ENCODE measurements at places on chromosomes 1 and 21.
A peak's percentile ranks its signal among the peaks of the same experiment; 100 is the strongest.

DNA sequence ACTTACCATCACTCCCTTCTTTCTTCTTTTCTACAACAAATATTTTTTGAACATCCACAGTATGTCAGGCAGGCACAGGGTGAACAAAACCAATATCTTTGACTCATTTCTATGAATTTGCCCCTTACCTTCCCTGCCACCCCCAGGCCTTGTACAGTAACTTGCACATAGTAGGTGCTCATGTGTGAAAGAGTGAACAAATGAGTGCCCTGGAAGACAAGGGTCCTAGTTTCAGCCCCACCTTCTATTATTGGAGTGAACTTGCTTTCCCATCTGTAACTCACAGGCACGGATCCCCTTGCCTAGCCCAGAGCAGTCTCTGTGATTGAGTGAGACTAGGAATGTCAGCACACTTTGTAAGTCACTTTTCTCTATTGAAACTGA lies 12.8 kb downstream of the ZDHHC18 start:
- no peak for DNase-seq

- DNase-seq = no peak
These were observed 48.9 kb downstream of the SKI start for GRCh38 chr1:2276803-2277580.

GRCh38 chr1:157311730-157312081 lies 173.5 kb upstream of the ETV3 start:
- no peak for DNase-seq

GRCh38 chr1:121587777-121588176 lies 403.0 kb downstream of the SRGAP2C start:
- no peak for DNase-seq

- DNase-seq = no peak
These were observed 448.3 kb downstream of the MATN1 start for GRCh38 chr1:30274976-30275621.

GRCh38 chr1:56025942-56026341 lies 553.4 kb downstream of the PLPP3 start:
- DNase-seq = no peak

GRCh38 chr1:66243548-66244130 lies 290.3 kb upstream of the SGIP1 start:
- DNase-seq = peak; percentile 24

DNA sequence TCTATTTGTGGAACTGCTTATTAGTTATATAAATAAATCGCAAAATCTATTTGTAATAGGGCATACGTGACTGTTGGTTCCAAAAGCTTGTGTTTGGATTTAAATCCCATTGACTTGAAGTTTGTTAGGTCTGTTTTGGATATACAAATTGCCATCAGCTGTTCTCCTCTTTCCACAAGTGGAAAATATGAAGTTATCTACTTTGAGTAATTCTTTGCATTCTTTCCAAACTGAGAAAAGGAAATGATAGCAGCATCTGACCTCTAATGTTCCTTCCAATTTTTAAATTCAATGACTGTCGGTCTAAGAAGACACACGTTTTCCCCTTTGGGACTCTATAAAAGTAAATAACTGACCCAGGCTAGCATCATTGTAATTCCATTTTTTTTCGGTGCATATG lies 165.7 kb upstream of the SGIP1 start:
- DNase-seq = no peak

GRCh38 chr21:33824156-33824941 lies 91.3 kb downstream of the ATP5PO start:
- no peak for DNase-seq

GRCh38 chr1:107415241-107415640 lies 274.4 kb downstream of the NTNG1 start:
- DNase-seq = no peak

GRCh38 chr1:109984190-109984455 lies 442 bp upstream of the AHCYL1 start:
- no peak for DNase-seq

DNA sequence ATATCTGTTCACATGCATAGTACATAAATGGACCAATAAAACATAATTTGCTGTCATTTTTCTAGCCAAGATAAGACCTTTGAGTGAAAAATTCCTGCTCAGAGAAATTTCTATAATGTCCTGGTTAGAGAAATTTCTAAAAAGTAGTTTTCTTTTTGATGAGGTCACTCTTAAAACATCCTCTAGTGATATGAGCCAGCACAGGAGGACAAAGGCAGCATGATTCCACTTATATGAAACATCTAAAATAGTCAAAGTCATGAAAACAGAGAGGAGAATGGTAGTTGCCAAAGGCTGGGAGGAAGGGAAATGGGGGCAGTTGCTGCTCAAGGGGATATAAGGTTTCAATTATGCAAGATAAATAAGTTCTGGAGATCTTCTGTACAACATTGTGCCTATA lies 239.4 kb downstream of the BACH1 start:
- no peak for DNase-seq

- no peak for DNase-seq
These were observed 56.7 kb downstream of the LRIG2 start for GRCh38 chr1:113129529-113130185.

DNA sequence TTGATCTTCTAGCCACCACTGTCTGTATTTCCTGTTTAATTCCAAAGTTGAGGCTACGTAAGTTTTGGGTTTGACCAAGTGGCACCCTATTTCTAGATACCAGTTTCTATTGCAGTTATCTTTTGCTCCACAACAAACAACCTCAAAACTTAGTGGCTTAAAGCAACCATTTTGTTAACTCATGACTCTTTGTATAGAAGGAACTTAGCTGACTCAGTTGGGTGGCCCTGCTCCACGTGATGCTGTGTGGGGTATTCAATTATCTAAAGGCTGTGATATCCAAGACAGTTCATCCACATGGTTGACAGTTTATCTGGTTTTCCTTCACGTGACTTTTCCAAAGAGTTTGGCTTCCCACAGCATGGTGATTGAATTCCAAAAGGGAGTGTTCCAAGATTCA lies 34.8 kb downstream of the PDC start:
- no peak for DNase-seq

- DNase-seq = no peak
These were observed 120.8 kb upstream of the DSCAM start for GRCh38 chr21:40967771-40968170.

DNA sequence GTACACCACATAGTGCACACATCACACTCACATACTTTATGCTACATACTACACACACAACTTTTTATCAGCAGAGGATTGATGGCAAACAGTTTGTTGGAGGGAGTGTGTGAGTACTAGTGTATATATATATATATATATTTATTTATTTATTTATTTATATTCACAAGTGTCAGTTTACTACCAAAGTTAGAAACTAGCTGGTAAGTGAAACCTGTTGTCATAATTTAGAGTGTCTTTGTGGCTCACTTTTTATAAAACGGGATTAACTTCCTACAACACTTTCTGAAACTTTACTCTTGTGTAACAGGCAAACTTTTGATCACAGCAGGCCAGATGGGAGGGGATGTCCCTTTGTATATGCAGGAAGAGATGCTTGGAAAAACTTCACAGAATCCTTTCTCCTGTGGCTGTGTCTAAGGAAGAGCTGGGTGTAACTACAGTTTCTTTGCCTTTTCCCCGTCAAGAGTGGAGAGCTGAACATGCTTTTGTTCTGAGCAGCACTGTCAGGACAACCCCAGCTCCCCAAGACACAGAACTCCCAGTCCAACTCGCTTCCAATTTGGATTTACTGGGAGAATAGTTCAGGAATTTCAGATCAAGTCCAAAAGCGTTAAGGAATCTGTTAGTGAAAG lies 1.9 kb upstream of the SAMD13 start:
- DNase-seq = no peak

- DNase-seq = no peak
These were observed 152.2 kb downstream of the SIPA1L2 start for GRCh38 chr1:232477728-232478127.

DNA sequence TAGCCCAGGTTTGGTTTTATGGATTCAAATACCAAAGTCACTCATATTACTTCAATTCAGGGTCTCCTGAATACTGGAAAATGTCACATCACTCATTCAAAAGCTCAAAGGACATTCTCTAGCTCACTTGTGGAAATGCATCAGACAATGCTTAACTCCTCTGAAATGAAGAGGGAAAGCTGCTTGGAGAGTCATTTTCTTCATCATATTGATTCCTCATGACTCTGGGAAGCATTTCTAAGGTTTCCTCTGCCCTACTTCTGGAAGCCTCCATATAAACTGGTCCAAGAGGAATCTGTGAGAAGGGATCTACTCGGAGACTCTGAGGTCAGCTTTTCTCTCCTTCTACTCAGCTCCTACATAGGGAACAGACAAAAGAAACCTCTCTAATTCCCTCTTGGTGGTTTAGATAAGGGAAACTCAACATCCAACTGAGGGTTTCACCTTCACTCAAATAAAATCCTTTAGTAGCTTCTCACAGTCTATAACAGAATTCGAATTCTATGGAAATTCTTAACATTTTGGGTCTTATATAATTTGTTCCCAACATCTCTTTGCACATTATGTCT lies 36.4 kb upstream of the RBBP5 start:
- no peak for DNase-seq

- no peak for DNase-seq
These were observed 34.9 kb downstream of the UBIAD1 start for GRCh38 chr1:11307852-11308251.

DNA sequence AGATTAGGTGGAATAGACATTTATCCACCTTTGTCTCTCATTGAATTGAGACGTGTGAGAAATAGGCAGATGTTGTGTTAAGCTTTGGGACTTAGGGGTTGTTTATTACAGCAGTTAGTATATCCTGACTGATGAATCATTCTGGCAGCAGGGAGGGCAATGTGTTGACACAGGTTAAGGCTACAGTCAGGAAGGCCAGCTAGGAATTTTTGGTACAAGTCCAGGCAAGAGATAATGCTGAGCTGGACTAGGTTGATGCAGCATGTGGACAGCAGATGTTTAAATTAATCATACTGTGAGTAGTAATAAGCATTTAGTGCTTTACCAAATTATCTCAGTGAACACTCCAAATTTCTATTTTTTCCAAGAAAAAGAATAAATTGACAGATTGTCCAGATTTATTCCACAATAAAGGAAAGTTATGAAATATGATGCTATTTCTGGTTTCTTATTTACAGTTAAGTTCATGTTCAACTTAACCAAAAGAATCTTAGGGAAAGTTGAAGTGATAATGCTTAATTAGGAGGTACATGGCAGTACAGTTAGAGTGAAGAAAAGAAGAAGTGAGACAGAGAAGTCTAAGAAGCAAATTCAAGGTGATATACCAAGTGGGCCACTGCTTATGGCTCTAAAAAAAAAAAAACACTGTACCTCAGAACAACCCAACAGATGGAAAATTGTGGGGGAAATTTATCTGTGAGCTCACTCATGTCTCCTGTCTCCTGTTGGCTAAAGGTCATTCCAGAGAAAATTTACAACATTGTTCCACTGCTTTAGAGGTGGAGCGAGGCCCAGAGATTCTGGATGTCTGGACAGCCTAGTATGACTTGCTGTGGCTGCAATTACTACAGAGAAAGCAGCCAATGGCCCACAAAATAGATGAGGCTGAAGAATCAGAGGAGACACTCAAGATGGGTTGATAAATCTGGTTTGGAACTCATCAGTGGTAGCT lies 102.7 kb upstream of the C21orf91 start:
- no peak for DNase-seq

DNA sequence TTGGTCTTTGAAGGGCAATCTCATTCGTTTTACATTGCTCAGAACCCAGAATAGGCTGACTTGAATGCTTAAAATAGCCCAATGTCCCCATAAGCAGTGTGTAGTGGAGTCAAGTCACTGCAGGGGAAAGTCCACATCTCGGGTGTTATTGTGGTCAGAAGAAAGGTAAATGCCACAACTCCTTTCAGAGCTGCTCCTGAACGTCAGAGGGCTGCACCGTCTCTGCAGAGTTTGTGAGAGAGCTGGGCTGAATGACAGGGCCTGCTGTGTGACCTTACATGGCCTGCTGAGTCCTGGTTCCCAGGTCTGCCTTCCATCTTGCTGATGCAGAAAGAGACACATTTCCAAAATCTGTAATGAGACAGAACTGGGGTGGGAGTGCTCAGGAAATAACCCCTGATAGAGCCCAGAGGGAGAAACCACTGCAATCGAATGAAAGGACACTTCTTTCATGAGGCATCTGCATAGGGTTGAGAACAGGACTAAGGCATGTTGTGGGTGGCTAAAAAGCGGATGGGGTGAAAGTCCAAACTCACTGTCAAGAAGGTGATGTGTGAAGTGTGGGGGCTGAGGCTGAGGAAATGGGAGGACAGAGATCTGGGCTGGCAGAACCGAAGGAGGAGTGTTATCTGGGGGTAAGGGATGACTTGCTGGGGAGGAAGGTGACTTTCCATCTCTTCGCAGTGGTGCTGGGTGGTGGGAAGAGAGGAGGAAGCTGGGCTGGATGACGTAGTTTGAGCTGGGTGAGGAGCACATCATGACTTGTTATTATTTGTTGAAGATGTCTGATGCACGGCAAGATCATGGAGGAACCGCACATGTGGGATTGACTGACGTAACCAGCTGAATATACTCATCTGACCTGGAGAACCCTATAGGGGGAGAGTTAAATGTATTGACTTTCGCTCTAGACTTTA lies 33.7 kb downstream of the XCL2 start:
- peak; percentile 69 for DNase-seq

GRCh38 chr1:58799650-58800049 lies 15.8 kb upstream of the JUN start:
- no peak for DNase-seq

DNA sequence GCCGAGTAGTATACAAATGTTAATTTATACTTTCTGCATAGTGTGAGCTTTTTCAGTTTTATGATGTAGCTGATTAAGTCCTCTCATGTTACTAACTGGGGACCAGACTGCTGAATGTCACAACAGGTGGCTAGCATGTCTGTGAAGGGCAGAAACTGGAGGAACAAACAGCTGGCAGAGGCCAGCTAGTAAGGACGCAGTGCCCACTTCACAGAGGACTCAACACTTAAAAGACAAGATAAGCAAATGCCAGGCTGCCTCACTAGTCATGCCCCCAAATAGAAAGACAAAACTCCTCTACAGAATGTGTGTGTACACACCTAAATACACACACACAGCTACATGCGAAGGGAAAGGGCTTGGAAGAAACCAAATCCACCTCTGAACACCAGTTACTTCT lies 73.8 kb upstream of the ZNF678 start:
- DNase-seq = no peak

GRCh38 chr1:46489169-46489637 lies 433 bp upstream of the DMBX1 start:
- peak; percentile 31 for DNase-seq

GRCh38 chr1:215599418-215600074 lies 32.4 kb downstream of the KCTD3 start:
- DNase-seq = no peak

- DNase-seq = no peak
These were observed 1.0 kb upstream of the CLIC6 start for GRCh38 chr21:34667761-34668160.

GRCh38 chr1:30762152-30762929 lies 4.8 kb upstream of the LAPTM5 start:
- DNase-seq = no peak

Measured in stimulated activated naive CD8-positive, alpha-beta T cell treated with anti-CD3 and anti-CD28 coated beads, Interleukin-15, Interleukin-2, amounts not matched to agents 100 U/mL and 50 U/mL, for 24 hours (primary cell).